ENCODE measurements at places on chromosomes 16 and 17.

DNA sequence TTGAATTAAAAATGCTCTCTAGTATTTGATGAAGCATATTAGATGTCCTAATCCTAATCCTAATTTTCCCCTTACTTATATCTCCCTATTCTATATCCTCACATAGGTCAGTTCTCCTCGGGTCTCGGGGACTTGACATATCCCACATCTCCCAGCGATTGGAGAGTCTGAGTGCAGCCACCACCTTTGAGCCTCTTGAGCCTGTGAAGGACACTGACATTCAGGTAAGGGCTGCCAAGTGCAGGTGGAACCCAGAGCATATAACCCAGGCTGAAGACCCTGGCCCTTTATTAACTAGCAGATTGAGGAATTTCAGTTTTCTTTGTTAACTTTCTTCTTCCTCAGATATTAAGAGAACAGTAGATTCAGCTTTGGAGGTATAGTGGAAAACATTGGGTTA is 28.5 kb downstream of the NUP93 start:
- no peak for DNase-seq

GRCh38 chr16:57998486-57998885 is 2.0 kb downstream of the ZNF319 start:
- DNase-seq, result no peak

- no peak for DNase-seq
Measured at GRCh38 chr17:17724307-17725010, 43.2 kb downstream of the RAI1 start.

DNA sequence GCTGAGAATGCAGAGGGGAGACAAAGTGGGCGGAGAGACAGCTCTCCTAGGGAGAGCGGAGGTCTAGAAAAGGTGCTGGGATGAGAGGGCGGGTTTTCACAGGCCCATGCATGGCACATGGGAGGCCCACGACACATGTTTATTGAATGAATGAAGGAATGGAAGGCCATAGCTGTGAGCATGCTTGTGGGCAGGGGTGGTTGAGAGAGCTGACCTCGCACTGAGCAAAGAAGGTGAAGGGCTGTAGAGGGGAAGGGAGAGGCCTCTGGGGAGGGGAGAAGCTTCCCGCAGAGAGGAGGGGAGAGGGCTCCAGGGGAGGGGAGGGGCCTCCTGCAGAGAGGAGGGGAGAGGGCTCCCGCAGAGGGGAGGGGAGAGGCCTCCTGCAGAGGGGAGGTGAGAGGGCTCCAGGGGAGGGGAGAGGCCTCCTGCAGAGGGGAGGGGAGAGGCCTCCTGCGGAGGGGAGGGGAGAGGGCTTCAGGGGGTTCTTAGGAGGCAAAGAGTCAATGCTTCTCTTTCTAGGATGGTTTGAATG is 27.3 kb downstream of the SDK2 start:
- no peak for DNase-seq

DNA sequence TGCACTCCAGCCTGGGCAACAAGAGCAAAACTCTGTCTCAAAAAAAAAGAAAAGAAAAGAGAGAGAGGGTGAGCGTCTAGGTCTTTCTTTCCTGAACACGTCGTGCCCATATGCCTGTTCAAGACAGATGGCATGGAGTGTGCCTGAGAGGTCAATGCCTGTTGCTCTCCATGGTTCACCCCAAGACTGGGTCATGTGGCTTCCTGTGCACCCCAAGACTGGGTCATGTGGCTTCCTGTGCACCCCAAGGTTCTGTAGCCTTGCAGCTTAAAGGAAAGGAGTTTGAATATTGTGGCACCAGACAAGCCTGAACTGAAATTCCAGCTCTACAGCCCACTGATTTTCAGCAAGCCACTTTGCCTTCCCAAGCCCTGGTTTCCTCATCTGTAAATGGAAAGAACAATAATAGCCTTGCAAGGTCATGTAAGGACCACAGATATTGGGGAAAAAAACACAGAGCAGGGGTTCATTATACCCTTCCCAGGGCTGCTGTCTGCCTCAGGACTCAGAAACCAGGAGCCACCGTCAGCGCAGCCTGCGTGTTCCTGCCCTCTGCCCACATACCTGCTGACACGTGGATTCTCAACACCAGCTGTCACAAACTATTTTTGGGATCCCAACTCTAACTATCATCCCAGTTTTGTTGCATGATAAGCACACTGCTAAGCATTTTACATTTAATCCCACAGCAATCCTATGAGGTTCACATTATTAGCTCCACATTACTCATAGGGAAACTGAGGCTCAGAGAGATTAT is 18.0 kb upstream of the NAGS start:
- no peak for DNase-seq

DNA sequence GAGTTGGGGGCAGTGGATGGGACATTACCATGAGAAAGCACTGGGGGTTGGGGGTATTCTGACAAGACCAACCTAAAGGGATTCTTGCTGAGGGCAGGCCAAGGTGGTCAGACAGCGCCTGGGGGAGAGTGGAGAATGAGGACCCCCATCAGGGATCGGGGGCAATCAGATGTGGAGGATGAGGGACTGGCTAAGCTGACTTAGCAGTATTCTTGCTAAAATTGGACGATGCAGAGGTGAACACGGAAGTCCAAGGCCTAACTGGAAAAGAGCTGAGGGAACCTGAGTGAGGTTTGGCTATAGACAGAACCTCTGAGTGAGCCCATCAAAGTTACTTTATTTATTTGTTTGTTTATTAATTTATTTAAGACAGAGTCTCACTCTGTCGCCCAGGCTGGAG is 9.2 kb downstream of the QPRT start:
- no peak for DNase-seq

DNA sequence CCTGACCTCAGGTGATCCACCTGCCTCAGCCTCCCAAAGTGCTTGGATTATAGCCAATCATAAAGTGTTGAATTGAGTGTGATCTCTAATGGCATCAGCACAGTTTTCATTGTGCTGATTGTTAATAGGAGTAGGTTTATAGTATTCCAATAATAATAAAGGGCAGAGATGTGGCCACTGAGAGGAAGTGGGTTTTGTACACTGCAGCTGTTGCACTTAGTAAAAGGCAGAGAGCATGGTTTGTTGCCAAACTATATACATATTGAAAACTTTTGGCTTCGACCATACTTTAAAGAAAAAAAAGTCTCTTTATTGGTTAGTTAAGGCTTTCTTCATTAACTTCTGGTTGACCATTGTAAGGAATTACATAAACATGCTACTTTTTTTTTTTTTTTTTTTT is 185.9 kb downstream of the CDK5R1 start:
- DNase-seq, result peak; percentile 3

- peak; percentile 45 for DNase-seq
Measured at GRCh38 chr17:73068322-73069153, 23.9 kb downstream of the SLC39A11 start.

Measured in NCI-H446 (cell line).